ENCODE measurements at places on chromosomes 13 and 19. TPM values are rescaled to one million over a fixed set of nuclear protein-coding genes. Genes with fewer than 3 reads are reported as not detected.

PLVAP gene
- total RNA-seq: 0.08 TPM

DNA sequence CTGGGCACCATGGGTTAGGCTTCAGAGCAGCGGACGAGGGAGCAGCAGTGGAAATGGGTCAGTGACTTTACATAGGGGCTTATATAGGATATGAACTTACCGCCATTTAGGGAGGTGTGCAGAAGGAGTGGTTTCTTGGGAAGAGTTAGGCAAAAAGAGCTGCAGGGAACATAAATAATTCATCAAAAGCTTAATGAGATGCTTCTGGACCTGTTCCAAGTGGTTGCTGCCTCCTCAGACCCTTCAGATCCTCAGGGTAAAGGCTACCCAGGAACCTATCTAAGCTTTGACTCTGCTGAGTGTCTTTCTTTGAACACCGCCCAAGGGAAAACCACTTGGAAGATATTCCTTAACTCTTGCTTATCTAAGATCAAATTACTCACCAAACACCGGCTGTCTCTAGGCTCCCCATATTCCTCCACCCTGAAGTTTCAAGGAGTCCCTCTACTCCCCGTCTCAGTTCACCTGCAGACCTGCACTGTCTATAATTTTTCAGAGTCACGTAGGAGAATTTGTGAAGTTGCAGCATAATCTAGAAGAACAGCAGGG, at the start of gene IGFL4:
TSS of gene IGFL4 (minus strand) at position 51 of the 549 bp plus-strand sequence. CDS start at position 11, 40 bp downstream.
- no peak for DNase-seq

- peak; percentile 81 for DNase-seq
These were observed 245.7 kb downstream of the DNAJC15 start for GRCh38 chr13:43269037-43269481.

DNA sequence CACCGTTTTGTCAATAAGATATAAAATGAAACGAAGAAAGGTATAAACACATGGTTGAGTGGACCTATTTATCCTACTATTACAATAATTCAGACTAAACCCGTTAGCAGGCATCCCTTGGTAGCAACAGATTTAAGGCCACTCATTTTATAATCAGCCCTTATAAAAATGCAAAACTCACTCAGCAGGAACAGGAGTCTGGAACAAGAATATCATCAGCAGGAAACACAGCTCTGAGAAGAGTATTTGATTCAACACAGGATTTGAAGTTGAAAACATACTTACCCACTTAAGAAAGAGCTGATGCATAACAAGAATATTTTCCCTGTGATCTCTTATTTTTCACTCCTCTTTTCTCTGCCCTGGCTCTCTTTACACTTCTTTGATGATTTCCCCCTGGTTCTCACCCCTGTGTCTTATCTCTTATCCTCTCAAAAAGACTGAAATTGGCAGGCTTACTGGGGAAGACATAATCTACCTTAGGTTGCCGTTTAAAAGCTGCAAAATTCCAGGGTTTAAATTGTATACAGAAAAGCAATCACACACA, 1722.7 kb downstream of the SLITRK5 start:
- no peak for DNase-seq

DNA sequence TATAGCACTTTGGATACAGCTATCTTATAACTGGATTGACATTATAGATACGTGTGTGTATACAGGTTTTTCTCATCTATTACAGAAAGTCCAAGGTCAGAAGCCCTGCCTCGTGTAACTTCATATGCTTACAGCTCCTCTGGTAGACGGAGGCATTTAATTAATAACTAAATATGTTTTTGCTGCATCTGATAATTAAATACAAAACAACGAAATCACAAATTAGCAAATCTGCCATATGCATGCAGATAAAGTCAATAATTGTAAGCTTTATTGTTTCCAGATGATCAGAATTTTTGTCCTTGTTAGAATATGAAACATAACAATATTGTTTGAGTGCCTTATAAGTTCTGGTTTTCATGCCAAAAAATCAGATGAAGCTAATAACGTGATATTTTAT, 717.7 kb downstream of the LIG4 start:
- no peak for DNase-seq

Measured in Panc1 (cell line).